ENCODE measurements at places on chromosomes 1 and 21.

GRCh38 chr1:147080671-147081394, 91.4 kb downstream of the PRKAB2 start:
- DNase-seq: no peak

- DNase-seq: no peak
Measured at GRCh38 chr21:15152591-15152990, 87.8 kb upstream of the NRIP1 start.

- DNase-seq: no peak
Measured at GRCh38 chr1:169184812-169185211, 78.3 kb downstream of the ATP1B1 start.

- peak; percentile 71 for DNase-seq
Measured at GRCh38 chr1:162080472-162081015, 11.1 kb downstream of the NOS1AP start.

DNA sequence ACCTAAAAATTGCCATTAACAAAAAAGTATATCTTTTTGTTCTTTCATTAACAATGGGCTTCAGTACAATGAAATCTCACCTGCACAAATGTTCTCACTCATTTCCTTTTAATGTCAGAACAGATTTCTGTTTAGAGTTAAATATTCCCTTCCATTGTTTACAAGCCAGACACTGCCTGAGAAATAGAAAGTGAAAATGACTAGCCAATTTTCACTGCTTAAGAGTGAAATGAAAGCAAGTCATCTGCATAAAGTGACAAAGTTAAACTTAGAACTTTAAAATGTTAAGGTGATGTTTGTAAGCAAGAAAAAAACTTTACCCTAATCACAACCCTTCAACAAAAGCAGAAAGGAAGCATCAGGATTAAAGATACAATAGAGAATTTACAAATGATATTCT, 27.5 kb downstream of the COA6 start:
- DNase-seq: no peak

DNA sequence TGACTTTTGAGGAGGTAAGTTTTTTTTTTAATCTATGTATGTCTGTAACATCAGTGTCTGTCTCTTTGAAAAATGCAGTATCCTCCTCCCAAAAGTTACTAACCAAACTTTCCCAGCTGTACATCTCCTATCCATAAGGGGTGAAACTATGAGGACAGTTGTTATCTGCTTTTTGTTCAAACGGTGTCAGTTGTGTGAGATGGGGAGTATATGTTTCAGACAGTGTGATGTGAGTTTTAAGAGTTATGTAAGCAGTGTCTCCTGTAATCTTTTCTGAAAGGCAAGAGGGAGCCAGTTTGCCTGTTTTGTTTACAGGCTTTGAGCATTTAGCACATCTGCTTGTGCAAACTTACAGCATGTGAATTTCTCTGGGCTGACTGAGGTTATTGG, 34.8 kb upstream of the CACYBP start:
- no peak for DNase-seq

DNA sequence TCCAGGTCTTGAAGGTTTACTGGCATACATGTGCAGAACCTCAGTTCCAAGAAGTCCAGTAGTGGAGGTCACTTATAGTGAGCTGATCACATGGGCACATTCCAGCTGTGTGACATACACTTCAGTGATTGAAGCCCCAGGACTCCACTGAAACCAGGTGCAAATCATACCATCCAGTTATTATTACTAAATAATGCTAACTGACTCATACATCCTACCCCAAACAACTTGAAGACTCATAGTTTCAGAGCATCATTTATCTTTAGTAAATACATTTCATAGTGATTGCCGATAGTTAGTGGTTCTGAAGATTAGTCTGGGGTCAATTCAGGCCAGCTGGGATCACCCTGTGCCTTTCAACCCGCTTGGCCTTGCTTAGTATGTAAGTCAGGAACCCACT, 137.9 kb upstream of the UBE2U start:
- no peak for DNase-seq

DNA sequence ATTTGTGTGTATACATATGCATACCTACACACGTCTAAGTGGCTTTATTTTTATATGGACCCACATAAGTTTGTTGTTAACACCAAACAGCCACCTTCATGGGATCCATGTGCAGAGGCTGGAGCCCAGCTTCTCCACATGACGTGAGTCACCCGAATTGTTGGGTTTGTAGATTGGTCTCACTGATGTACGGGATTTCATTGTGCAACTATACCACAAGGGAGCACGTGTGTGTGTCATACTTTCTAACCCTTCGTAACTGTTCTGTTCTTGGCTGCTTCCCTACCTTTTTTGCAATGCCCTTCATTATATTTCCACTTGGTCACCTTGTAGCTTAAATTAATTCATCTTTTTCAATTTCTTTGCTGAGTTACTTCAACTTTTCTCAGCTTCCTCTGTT, 21.0 kb downstream of the SPRTN start:
- DNase-seq: no peak

DNA sequence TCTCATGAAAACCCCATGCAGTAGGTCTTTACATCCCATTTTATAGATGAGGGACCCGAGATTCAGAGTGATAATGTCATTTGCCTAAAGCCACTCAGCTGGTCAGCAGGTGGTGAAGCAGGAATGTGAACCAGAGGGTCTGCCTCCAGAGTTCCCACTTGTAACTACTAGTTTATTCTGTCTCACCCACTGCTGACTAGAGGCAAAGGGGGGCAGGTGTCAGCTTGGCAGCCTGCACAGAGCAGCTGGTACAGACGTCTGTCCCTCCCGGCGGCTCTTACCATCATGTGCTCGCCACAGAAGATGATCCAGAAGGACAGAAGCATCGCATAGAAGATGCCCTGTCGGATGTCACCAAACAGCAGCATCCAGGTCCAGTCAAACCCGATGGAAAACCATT, 82.4 kb downstream of the WLS start:
- DNase-seq: no peak

DNA sequence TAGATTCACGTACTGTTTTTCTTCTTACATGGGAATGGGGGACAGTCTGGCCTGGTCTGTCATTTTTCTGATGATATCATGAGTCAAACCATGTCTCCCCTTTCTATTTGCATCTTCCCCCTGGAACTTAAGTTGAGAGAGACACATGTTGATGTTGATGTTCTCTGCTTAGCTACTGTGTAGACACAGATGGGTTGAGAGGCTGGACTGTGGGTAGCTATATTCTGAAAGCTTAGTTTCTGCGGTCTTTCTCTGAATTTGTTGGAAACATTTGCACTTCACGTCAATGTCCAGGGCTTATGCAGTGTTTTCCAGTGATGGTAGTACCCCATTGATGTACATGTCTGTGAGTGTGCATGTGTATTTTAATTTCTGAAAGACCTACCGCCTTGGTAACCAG, 58.2 kb downstream of the FCRL5 start:
- DNase-seq: no peak

DNA sequence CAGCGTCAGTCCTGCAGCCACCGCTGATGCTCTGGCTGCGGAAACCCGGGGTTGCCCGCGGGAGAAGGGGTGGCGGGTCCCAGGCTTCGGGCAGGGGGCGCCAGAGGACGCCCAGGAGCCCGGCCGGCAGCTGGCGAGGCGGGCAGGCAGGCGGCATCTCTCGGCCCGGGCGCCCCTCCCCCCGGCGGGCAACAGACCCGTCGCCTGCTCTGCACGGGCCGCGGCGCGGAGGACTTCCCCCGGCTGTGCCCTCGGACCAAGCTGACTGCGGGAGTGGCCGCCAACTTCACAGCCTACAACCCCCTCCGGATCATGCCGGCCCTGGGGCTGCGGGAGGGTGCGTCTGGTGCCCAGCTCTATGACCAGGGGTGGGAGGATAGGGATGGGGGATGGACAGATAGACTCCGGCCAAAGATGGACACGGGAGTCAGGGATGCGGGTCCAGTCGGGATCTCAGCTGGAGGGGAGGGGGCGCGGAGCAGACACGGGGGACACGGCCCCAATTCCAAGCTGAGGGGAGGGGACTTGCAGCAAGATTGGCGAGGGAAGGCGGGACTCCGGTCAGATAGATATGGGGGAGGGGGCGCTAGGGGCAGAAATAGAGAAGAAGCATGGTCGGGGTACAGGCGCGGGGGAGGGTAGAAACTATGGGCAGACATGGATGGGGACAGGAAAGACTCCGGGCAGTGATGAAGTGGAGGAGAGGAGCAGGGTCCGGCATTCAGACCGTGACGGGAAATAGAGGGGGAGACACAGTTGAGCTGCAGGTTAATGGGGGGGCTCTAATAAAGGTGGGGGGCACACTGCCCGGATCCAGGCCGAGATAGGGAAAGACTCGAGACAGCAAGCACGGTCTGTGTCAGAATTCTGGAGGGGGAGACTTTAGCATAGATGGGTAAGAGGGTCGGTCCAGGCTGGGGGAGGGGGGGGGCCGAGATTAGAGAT, 1.1 kb downstream of the ADGRB2 start:
- peak; percentile 81 for DNase-seq

DNA sequence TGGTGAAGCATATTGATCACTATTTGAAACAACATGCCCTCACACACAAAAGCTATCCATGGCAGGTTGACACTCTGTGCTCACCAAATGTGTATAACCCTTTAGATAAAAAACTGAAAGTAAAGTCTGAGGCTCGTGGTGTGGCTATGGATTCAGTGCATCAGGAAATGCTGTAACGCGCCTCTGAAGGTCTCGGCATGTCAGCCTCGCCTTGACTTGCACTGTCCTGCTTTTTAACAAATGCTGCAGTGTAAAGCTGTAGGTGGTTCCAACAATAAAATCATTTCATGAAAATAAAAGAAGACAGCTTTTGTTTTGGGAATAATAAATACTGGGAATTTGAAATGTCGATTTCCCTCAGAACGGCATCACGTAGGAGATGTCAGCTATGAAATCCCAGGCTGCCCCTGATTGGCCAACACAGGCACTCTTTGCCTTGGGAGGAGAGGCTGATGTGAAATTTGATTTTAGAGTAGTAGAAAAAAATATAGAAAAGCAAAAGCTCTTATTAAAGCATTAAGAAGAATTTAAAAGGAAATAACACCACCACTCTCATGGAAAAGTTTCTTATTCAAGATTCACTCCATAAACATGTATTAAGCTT, 168.2 kb downstream of the DSCAM start:
- no peak for DNase-seq

GRCh38 chr1:1619917-1620361, 4.6 kb downstream of the MIB2 start:
- no peak for DNase-seq

DNA sequence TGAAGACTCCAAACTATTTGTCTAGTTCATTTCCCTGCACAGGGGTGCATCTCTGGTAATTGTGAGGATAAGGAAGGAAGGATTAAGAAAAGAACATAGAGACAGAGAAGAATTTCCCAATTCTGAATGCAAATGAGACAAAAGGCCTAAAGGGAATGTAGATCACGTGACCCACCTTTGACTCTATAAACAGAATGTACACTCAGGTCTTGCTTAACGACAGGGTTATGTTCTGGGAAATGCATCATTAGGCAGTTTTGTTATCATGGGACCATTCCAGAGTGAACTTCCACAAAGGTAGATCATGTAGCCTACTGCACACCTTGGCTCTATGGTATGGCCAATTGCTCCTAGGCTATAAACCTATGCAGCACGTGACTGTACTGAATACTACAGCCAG, 252.3 kb upstream of the ZP4 start:
- DNase-seq: no peak

DNA sequence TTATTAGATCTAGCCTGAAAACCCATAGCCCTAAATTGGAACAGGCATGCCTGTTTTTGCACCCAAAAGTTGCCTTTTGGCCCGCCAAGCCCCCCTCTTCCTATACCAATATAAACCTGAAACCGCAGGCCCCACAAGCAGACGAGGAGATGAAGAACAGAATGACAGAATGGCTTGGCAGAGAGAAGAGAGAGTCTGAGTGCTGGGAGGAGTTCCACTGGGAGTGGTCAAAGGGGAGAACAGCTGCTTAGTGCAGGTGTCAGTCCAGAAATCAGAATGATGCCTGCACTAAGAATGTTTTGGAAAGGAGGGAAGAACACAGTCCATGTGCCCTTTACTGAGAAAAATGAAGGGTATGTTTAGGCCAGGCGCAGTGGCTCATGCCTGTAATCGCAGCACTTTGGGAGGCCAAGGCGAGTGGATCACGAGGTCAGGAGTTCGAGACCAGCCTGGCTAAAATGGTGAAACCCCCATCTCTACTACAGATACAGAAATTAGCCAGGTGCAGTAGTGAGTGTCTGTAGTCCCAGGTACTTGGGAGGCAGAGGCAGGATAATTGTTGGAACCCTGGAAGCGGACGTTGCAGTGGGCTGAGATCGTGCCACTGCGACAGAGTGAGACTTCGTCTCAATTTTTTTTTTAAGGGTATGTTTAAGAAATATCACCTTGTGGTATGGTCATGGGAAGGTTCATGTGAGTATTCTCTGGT, 9.4 kb downstream of the DYRK1A start:
- DNase-seq: no peak

DNA sequence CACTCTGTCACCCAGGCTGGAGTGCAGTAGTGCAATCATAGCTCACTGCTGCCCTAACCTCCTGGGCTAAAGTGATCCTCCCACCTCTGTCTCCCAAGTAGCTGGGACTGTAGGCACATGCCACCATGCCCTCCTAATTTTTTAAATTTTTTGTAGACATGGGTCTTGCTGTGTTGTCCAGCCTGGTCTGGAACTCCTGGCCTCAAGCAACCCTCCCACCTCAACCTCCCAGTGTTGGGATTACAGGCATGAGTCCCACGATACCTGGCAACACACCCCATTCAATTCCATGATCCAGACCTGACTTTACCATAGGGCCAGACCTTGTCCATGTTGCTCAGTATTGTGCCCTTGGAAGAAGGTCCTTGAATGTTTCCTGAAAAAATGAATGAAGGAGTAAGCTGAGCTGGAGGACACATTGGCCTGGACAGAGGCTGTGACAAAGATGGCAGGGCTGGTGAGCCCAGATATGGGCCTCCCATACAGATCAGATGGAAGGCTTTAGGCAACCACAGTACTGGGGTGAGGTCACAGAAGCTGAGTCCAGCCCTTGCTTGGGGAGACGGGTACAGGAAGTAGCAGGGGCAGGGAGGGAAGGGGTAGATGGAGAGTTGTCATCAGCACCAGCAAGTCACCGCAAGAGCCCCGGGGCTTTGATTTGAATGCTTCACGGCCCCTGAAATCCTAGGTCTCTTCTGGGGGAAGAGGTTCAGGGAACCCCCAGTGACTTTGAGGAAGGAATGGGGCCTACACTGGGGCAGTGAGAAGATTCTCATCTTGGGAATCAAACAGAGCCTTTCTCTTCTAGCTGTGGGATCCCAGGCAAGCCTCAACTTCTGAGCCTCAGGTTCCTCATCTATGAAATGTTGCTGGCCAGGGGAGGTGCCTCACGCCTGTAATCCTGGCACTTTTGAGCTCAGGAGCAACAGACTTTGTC, 40.1 kb upstream of the DMBX1 start:
- DNase-seq: no peak

DNA sequence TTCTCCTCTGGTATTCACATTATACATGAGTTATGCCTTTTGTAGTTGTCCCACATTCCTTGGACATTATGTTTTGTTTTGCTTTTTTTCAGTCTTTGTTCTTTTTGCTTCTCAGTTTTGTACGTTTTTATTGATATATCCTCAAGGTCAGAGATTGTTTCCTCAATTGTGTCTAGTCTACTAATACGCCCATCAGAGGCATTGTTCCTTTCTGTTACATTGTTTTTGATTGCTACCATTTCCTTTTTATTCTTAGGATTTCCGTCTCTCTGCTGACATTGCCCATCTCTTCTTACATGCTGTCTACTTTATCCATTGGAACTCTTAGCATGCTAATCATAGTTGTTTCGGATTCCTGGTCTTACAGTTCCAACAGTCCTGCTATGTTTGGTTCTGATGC, 27.8 kb upstream of the MPC2 start:
- no peak for DNase-seq

Data from NCI-H2081 (cell line).